ENCODE measurements at places on chromosomes 11 and 22.
A peak's percentile ranks its signal among the peaks of the same experiment; 100 is the strongest.

DNA sequence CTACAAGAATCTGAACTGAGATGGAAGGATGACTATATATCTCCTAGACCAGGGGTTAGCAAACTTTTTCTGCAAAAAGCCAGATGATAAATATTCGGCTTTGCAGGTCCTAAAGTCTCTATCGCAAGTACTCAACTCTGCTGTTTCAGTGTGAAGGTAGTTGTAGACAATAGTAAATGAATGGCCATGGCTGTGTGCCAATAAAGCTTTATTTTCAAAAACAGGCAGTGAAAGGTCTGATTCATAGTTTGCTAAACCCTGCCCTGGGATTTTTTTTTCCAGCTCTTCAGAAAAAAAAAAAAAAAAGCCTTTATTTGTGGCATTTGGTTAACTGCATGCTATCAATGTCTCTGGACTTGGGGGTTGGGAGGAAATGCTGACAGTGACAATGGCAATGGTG is 37.5 kb downstream of the FAM227A start:
- DNase-seq: no peak

DNA sequence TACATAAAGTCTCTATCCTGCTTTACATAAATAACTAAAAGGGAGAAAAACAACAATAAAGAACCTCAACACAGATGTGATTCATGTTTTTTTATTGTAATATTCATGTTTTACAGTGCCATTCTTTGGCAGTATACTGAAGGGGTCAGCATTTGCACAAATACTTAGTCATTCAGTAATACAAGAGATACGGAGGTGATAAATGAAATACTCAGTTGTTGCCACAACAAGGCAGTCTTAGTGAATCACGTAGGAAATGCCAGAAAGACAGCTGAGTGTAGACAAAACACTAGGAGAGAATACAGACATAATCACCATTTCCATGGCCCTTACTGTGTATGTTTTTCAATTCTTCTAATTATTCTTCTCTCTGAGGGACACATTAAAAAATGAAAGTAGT is 910.4 kb downstream of the METTL15 start:
- peak; percentile 22 for DNase-seq

- no peak for DNase-seq
Measured at GRCh38 chr11:119903389-119903788, 174.4 kb upstream of the NECTIN1 start.

DNA sequence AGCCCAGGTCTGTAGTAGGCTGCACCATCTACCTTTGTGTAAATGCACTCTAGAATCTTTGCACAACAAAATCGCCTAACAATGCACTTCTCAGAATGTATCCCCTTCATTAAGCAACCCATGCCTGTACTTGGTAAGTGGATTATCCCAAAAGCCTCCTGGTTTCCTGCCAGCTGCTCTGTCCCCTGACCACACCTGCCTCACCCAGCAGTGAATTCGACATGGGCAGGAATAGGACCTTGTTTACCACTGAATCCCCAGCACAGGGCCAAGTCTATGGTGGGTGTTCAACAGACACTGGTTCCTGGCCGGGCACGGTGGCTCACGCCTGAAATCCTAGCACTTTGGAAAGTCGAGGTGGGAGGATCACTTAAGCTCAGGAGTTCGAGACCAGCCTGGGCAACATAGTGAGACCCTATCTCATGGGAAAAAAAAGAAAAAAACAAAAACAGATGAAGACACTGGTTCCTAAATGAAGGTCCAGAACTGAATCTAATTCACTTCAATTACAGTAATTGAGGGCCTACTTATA is 5.1 kb upstream of the SYCE3 start:
- DNase-seq: no peak

- DNase-seq: no peak
Measured at GRCh38 chr22:46593211-46593681, 26.9 kb upstream of the GRAMD4 start.

DNA sequence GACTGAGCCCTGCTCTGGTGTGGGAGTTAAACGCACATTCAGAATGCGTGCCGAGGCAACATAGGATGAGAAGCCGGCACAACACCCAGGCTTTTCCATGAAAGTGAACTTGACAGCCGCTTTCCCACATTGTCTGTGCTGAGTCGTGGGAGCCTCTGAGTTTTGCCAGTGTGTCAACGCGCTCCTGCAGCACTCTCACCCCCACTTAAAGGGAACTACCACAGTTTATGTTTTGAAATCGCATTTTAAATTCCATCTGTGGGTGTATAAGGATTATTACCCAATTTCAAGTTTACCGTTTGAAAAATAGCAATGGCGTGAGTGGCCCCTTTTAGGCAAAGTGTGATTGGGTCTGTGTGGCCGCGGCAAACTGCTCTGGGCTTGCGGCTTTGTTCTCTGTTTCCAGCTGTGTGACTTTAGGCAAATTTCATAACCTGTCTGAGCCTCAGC is 81.5 kb downstream of the FBLN1 start:
- no peak for DNase-seq

DNA sequence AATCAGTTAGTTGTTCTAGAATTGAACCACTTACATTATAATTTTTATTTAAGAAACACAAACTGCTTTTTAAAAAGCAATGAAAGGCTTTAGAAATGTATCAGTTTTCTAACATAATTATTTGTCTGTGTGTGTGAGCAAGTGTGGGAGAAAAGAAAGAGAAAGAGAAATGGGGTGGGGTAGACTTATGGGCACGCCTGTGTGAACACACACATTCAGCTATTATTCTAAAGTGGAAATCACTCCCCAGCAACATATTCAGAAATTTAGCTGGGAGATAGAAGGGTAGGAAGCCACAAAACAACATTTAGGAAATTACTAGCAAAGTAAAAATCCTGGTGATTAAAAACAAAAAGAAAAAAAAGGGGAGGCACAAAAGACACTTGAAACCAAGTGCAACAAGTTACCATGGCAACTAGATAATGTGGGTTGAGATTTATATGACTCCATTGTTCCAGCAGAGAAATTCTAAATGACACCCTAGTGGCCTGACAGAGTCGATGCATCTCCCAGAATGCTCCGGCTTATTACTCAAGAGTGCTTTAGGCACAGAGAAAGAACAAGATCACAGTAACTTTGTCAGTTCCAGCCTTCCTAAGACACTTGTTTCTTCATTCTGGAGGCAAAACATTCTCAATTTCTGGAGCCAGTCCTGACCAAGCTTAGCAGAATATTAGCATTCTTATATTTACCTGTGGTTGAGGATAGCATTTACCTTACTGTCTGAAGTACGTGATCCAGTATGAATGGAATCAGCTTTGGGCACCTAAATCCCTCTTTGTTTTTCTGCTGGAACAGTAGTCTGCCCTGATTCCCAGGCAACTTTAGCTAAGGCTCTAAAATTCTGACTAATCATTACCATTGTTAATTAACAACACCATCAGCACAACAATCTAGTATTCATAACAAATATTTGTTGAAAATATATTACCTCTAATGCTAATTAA is 444.4 kb downstream of the DLG2 start:
- peak; percentile 70 for DNase-seq

DNA sequence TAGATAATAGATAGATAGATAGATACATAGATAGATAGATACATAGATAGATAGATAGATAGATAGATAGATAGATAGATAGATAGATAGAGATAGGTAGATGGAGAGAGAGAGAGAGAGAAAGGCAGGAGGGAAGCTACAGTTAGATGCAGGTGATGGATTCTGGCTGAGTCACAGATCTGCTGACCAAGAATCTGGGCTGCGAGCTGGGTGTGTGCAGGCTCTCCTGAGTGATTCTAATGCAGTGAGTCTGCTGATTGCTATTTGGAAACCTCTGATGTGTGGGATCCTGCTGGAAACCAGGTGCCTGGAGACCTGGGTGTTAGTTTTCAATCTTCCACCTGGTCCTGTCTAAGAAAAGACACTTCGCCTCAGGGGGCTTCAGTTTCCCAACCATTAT is 1441.8 kb downstream of the TBC1D22A start:
- DNase-seq: no peak

DNA sequence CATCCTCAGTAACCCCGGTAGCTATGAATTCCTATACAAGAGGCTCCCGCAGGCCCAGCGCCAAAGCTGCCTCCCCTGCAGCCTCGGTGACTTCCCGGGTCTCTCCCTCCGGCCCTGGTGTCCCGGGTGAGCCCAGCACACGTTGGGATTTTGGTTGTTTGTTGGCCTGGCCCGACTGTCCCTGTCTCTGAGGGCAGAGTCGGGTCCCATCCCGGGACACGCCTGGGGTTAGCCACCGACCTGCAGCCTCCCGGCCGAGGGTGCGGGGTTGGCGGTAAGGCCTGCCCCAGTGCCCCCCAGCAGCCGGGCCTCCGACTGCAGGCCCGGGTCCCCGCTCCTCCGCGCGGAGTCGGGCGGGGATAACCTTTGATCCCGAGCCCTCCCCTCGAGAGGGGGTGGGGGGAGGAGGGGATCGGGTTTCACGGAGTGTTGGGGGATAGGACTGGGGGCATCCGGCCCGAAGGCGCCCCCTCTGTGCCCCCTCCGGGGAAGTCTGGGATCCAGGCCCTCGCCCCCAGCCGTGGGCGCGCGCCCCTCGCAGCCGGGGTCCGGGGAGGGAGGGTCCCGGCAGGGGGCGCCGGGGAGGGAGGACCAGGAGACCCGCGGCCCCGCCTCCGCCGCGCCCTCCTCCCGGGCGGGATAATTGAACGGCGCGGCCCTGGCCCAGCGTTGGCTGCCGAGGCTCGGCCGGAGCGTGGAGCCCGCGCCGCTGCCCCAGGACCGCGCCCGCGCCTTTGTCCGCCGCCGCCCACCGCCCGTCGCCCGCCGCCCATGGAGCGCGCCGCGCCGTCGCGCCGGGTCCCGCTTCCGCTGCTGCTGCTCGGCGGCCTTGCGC is at the start of gene FBLN1:
TSS of gene FBLN1 (plus strand) at position 669 of the 835 bp plus-strand sequence. CDS start at position 772, 103 bp downstream.
- DNase-seq: peak; percentile 4

Measured in COR-L47 (cell line).